ENCODE measurements at places on chromosomes 12 and 14. TPM values are rescaled to one million over a fixed set of nuclear protein-coding genes. Genes with fewer than 3 reads are reported as not detected.

DNA sequence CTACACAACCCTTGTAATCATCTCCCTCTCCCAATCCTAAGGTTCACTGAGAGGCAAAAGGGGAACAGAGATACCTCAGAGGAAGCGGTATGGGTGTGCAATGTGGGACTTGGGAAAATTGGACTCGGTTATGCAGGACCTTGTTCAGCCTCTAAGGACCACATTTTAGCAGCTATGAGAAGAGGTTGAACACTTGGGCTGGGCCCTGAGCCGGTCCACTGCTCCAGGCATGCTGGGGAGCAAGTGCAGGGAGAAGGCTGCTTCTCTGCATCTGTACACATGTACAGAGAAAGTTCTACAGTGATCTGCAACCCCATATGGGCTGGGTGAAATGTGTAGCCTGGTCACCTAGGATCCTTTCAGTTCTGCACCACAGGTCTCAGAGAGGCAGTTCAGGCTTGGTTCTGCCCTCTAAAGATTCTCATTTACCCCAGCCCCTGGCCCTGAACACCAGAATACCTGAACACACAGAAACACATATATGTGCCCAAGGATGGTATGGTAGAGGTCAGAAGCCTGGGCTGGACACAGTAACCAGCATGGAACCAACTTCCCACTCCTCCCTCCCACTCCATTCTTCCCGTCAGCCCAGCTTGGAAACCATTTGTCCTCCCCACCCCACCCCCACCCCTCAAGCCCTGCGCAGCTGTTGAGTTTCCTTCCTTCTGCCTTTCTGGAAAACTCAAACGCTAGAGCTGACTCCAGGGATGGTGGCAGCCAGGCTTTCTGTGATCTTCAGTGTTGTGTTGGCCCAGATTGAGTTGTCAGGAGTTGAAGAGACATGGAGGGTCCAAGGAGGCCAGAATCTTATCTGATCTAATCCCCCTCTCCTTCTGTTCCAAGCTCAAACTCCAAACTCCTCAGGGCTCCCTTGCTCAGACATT lies 10.4 kb downstream of the HOXC5 start:
- no peak for DNase-seq

The MGAT2 gene
- total RNA-seq, result 11.5 TPM

The GPRC5D gene
- not detected for total RNA-seq

DNA sequence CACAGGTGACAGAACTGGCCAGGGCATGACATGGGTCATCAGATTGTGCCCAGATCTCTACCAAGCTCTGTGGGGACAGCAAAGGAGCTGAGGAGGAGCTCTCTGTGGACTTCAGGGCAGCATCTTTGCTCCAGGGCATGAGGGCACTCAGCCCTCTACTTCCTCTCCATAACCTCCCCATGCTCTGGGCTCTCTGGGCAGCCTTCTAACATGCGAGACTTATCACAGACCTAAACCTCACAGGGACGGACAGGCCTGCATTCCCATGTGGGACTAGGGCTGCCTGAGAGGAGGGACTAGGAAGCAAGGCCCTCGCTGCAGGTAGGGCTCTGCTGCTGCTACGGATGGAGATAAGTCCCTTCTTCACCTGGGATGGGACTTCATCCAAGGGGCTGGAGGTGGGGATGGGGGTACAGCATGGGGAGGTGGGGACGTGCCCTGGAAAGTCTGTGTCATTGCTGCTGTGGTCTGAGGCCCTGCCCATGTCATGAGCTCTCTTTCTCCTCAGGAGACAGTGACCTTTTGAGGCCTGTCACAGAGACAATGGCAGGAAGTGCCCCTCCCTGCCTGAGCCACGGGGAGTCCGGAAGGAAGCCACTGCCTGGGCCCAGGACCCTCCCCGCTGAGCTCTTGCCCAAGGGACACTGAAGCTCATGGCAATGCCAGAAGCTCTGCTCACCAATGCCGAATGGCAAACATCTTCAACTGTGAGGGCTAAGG lies 44.1 kb downstream of the PITPNM2 start:
- DNase-seq, result no peak

DNA sequence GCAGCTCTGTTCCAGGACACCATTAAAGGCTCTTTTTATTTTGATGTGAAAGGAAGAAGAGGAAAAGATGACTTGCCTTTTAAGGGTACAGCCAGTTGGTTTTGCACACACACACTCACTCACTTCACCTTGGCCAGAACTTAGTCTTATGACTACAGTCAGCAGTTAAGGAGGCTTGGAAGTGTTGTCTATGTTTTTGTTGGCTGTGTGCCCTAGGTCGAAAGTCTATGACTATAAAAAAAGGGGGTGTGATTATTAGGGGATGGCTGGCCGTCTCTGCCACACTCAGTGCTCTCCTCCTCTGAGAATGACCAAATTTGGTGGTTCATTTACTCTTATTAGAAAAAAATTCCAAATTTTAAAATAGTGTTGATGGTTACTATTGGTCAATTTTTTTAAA lies 139.5 kb upstream of the OTX2 start:
- no peak for DNase-seq

GRCh38 chr12:96189781-96190180 lies 4.4 kb upstream of the ELK3 start:
- no peak for DNase-seq

GRCh38 chr14:95464103-95464502 lies 52.3 kb downstream of the SYNE3 start:
- no peak for DNase-seq

The SERPINA3 gene
- 127 TPM for total RNA-seq

The MEG3 gene
- total RNA-seq, result 1,625 TPM

- no peak for DNase-seq
Observed at GRCh38 chr14:61254808-61255526, 26.2 kb downstream of the TMEM30B start.

The PPM1H gene
- total RNA-seq, result 72.1 TPM

- DNase-seq, result no peak
Observed at GRCh38 chr14:105745433-105746123, 219.2 kb downstream of the TMEM121 start.

The CHGA gene
- total RNA-seq, result 245 TPM

The CLEC1B gene
- total RNA-seq, result not detected

- no peak for DNase-seq
Observed at GRCh38 chr12:53849113-53849512, 89.5 kb upstream of the HOXC13 start.

- no peak for DNase-seq
Observed at GRCh38 chr14:23175823-23176222, 7.6 kb downstream of the SLC7A8 start.

The PSME2 gene
- 51.8 TPM for total RNA-seq

- DNase-seq, result no peak
Observed at GRCh38 chr12:10557766-10558165, 52.1 kb downstream of the EIF2S3B start.

GRCh38 chr14:105351920-105352851 lies 37.6 kb downstream of the PACS2 start:
- peak; percentile 86 for DNase-seq

The SIX1 gene
- not detected for total RNA-seq

- DNase-seq, result peak; percentile 31
Observed at GRCh38 chr14:49768301-49769121, 558 bp downstream of the KLHDC2 start.

DNA sequence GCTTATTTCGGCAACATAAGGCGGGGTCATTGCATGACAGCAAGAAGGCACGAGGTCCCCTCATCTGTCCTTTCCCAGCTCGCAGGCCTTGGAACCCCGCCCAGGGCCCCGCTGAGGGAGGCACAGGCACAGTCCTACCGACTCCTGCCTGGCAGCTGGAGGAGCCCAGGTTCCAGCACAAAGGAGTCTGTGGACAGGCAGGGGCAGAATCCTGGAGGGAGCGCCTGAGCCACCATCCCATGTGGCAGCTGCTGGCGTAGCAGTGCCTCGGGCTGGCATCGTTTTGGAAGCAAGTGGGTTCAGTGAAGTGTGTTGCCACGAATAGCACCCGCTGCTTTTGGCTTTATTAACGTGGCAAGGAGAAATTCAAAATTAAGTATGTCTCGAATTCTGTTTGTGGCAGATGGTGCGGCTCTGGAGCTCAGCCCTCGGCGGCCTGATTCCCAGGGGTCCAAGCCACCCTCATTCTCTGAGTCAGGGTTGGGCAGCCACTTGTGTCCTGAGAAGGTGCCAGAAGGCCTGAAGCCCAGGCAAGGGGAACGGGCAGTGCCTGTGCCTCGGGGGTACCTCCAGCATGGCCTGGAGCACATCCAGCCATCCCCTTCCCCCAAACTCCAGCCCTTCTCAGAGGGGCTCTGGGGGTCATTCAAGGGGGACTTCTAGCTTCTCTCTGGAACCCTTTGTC lies 35.9 kb downstream of the SLC8B1 start:
- DNase-seq, result no peak

DNA sequence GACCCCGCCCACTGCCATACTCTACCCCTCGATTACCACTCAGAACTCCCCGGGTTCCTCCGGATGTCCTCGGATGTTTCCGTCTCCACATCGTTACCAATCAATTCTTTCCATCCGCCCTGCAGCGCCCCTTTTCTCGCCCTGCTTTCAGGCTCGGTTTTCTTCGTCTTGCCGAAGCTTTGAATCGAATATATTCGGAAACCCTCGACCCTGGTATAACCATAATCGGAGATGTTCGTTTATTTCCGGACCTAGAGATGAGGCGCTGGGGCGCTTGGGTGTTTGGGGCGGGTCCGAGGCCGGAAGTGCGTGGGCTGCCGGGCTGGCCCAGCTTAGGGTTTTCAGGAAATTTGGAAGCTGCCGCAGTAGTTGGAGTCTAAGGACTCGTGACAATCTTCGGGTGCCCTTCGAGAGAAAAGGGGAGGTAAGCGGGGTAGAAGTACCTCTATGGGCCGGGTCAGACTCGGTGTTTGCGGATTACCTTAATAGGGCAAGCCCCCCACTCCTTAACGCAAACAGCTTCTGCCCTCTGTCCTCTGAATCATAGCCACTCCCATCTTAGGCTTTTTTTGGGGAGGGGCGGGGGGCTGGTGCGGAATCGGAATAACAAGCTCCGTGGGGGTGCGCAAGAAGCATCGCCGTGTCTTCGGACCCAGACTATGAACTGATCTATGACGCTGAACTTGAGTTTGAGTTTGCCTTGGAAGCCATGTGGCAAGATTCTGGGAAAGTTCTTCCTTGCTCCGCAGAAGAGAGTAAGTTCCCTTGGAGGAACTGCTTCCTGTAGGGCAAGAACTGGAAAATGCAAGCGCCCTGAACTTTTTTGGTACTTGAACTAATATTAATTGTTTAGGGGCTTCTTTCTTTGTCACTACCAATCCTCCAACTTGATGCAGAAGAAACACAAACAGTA lies at the start of gene C14orf119:
TSS of gene C14orf119 (plus strand) at position 310 of the 913 bp plus-strand sequence. CDS start 2,154 bp downstream, outside the sequence.
- DNase-seq, result peak; percentile 99

DNA sequence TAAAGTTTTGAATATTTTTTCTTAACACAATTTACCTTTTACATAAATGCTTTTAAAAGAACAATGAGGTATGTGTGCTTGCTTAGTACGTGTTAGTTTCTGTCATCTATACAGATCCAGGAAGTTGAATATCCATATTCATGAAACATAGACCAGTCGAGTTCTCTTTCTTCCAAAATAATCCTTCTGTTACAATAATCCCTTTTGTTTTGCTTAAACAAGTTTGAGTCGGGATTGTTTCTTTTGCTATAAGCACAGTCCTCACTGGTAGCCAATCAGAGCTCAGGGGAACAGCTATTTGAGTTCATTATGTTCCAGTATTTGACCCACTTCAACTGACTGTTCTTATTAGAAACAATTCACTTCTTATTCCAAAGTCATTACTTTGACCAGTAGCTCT lies 214.7 kb upstream of the FLRT2 start:
- no peak for DNase-seq

- DNase-seq, result no peak
Observed at GRCh38 chr14:64464651-64465050, 648 bp upstream of the AKAP5 start.

Measured in dorsolateral prefrontal cortex (tissue), 122 donors.